ENCODE measurements at places on chromosomes 13 and 19.

- no peak for DNase-seq
Measured at GRCh38 chr13:44498502-44498901, 77.6 kb downstream of the TSC22D1 start.

DNA sequence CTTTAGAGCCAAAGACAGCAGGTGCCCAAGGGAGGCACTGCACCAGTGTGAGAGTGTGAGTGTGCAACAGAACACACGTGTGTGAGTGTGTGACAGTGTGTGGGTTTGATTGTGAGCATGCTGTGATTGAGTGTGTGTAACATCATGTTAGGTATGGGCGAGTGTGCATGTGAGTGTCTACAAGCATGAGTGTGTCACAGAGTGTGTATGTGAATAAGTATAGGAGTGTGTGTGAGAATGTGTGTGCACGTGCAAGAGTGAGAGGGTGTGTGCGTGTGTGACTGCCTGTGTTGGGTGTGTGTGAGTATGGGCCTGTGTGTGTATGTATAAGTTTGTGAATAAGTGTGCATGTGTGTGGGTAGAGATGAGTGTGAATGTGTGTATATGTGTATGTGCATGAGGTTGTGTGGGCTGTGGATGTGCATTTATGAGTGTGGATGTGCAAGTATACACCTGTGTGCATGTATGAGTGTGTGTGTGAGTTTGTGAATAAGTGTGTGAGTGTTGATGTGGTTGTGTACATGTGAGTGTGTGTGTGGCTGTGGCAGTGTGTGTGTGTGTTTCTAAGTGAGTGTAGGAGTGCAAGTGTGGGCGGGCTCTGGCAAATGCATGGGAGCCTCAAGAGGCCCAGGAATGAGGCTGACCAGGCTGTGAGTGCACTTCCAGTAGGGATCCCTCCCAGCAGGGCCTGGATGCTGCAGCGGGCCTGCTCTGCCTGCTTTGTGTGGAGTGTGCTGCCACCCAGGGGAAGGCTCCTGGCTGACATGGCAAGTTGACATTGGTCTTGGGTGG lies 198.4 kb downstream of the COL4A1 start:
- no peak for DNase-seq

- no peak for DNase-seq
Measured at GRCh38 chr13:25179832-25180774, 8.0 kb upstream of the AMER2 start.

DNA sequence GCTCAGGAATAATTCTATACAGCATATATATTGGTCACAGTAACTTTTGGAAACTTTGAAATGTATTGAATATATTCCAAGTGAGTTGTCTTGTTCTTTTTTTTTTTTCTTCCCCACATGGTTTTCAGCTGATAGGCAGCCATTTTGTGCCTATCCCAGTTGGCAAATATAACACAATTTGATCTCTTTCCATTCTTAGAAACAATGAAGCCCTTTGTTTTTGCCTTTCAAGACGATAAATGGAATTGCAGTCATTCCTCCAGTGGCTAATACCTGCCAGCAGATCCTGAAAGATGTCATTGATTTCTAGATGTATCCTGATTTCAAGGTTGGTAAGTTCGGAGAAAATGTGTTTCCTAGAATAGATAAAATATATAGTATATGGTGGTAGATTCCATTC lies 951.1 kb upstream of the SLC10A2 start:
- no peak for DNase-seq

DNA sequence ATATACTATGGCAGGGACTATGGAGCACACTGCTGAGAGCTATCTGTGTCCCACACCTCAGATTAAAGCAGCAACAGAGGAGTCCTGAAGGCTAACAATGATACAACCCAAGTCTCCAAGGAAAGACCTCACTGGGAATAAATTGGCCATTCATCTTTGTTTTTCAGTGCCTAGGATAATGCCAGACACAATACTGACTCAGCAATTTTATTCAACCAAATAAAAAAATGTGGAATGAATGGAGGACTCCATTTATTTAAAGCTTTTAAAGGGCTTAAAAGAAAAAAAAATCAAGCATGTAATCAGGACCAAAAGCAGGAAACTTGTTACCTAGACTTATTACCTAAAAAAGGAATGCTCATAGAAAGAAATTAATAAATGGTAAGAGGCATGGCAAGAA lies 960.5 kb downstream of the PCDH17 start:
- no peak for DNase-seq

GRCh38 chr13:98678741-98679140 lies 73.7 kb downstream of the SLC15A1 start:
- DNase-seq: no peak

DNA sequence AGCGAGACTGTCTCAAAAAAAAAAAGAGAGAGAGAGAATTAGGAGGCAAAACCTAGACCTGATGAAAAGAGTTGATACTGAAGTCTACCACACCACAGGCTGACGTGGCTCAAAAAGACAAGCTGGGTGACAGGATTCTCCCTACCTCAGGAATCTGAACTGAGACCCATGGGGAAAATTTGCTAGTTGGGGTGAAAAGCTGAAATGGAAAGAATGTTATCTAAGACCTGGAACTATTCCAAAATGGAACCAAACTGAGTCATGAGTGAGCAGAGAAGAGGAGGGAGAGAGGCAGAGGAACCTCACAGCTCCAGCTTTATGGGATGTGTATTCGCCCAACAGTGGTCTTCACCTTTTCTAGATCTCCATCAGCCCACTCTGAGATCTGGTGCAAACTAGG lies 11.7 kb downstream of the SMG9 start:
- DNase-seq: no peak

GRCh38 chr13:43364210-43365038 lies 341.0 kb downstream of the DNAJC15 start:
- no peak for DNase-seq

GRCh38 chr19:16067205-16067938 lies 8.9 kb upstream of the TPM4 start:
- no peak for DNase-seq

- no peak for DNase-seq
Measured at GRCh38 chr19:38669552-38669951, 22.1 kb downstream of the ACTN4 start.

DNA sequence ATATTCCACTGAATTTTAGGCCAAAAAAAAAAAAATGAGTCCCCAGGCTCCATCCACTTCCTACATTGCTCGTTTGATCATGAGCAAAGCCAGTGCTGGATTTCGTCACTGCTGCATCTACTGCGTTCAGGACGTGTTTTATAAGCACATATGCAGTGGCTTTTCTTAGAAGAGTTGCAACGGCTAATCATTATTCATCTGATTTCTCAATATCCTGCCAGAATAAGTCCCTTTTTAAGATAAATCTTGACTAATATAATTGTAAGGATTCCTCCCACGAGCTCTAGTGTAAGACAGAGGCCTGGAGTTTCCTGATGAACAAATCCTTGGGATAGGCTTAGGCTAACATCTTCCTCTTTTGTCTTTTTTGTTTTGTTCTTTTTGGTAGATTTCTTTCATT lies 19.5 kb downstream of the FAM124A start:
- DNase-seq: no peak

- DNase-seq: peak; percentile 83
Measured at GRCh38 chr19:1449467-1450442, at the start of gene APC2. Gene APC2, plus strand, starts transcription at chr19:1450121. Its CDS starts 2,881 bp downstream, at chr19:1453002.

DNA sequence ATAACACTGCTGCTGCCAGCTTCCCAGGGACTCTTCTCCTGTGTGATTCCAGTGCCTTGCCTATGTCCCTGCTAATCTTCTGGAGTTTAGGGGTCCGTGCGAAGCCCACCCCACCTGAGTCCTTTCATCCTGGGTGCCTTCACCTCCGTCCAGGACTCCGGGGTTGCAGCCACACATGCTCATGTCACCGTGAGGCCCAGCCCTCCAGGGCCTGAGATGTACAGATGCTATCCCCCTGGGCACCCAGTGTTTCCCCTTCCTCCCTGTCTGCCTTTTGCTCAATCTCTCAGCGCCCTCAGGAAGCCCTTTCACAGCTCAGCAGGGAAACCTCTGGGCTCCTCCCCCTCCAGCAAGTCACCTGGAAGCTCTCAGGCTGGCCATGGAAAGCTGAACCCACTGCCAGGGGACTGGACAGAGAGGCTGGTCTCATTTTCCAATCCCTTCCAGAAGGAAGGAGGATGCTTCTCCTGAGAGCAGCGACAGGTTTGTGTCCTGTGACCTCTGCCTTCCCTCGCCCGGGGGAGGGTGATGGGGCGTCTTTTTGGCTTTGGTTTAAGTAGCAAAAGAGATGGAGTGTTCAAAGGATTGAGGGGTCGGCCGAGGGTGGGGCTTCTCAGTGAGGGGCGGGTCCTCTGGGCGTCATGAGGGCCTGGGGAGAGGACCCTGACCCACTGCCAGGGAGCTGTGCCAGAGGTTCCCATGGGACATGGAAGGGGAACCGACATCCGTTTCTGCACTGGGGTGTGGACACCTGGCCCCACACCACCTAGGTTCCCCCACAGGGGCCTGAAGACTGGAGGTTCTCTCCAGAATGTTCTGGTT lies 30.8 kb upstream of the TFDP1 start:
- no peak for DNase-seq

DNA sequence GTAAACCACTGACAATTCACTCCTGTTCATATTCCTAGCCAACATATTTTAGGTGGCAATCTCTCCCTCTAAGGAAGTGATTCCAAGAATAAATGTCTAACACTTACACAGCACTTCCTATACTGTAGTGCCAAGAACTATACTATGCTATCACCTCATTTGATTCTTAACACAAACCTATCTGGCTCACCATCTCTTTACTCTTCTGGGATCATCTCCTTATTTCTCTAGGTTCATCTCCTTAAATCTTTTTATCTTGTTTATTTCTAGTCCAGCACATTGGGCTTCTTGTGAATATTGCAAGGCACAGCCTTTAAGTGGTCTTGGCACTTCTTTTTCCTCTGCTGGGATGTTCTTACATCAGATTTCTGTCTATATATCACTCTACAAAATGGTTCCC lies 366.3 kb downstream of the SLITRK6 start:
- no peak for DNase-seq

DNA sequence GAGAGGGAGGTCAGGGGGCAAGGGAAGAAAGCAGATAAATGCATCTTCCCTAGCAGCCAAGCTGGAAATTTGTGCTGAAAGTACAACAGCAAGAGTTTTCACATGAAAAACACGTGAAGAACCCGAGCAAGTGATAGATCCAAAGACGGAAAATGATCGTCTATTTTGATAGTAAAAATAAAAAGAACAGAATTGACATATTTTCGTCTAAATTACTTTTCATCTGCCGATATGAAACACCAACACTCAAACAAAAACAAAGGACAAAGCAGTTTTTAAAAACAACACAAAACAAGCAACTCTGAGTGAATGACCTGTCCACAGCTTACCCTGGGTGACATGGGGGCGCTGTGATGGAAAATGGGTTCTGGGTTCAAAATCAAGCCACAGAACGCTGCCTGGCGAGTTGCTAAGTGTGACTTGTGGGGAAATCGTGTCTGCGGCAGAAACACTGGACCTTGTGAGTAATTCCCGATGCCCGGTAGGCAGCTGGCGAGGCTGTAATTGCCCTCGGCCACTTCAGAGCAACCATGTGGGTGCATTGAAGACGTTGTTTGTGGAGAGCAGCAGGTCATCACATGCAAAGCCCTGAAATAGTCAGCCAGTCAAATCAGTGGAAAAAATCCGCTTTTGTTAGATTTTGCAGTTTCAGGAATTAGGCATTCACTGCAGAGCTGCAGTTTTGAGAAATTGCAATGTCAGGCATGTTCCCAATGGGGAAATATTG lies 7.4 kb downstream of the SOX1 start:
- no peak for DNase-seq

DNA sequence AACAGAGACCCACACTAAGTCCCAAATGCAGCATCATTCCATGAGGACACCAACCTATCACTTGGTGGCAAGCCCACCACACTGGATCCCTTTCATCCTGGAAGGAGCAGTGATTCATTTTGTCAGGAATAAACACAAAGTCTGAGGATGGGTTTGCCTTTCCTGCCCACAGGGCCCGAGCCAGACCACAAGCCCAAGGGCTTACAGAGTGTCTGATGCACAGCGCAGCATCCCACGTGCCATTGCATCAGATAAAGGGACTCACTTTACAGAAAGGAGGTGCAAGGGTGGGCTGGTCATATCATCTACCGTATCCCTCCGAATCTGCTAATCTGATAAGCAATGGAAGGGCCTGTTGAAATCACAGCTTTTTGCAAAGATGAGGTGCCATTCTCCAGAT lies 12.2 kb upstream of the KCTD15 start:
- DNase-seq: no peak

Data from GM13977 (cell line).